ENCODE measurements at places on chromosomes 13 and 19.

DNA sequence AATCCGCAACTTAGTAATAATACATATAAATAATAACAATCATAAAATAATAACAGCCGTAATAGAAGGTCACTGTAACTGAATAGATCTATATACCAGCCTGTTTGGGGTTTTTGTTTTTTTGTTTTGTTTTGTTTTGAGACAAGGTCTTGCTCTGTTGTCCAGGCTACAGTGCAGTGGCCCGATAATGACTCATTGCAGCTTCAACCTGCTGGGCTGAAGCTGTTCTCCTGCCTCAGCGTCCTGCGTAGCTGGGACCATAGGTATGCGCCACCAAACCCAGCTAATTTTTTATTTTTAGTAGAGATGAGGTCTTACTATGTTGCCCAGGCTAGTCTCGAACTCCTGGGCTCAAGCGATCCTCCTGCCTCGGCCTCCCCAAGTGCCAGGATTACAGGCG, 950 bp downstream of the IGSF23 start:
- DNase-seq, result no peak

GRCh38 chr19:415292-415691, 6.3 kb upstream of the C2CD4C start:
- DNase-seq, result no peak

DNA sequence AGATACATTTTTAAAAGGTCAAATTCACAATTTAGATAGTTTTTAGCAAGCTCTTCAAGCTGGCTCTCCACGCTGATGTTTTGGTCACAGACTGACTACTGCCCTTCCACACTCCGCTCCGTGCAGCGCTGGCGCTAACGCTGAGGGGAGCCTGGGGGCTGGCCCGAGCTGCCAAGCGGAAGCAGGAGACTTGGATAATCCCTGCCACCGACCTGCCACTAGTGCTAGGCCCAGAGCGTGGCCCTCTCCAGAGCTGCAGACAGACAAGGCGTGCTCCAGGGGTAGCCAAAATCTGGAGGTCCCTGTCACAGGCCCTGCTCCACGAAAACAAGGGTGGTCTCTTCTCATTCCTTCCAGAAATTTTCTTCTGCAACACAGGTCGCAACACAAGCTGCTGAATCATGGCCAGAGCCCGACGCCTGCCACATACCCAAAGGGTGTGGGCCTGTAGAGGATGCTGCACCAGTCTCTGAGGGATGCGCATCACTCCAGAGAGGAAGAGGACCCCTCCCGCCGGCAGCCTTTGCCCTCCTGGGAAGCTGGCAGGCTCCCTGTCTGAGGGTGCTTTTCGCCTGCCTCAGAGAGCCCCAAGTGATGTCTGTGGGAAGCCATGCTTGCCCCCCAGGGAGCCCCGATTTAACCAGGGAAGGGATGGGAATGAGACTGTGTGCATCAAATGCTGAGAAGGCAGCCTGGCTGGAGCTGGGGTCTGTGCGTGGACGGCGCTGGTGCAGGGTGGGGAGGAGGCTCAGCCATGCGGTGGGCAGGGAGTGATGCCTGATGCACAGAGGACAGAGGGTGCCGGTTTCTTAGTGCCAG, 21.6 kb downstream of the CAPS start:
- DNase-seq, result no peak

DNA sequence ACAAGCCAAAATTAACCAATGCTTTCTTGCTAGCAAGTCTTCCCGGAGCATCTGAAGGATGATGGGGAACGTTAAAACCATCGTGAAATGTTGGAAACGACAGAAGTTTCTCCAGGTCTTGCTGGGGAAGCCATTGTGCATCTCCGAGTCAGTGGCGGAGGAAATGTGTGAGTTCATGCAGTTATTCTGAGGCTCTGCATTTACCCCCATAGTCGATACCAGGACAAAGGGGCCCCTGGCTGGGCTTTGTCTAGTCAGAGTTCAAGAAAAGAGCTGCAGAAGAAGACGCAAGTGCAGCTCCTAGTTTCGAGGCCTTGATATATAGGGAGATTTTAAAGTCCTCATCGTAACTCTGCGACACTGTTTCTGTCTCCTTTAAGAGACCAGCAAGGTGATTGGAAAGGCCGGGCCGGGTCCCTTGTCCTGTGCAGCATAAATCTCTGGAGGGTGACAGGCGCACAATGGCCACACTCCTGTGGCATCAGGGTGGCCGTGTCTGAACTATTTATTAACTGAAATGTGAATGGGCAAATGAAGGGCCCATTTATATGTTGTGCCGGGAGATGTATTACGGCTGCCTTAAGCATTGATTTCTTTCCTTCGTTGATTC, 172.0 kb downstream of the TEX29 start:
- no peak for DNase-seq

- no peak for DNase-seq
These were observed 104.4 kb downstream of the LHFPL6 start for GRCh38 chr13:39498471-39499114.

GRCh38 chr13:70814684-70815083, 706.4 kb upstream of the KLHL1 start:
- DNase-seq, result no peak

GRCh38 chr19:38483016-38483630, 49.6 kb downstream of the RYR1 start:
- no peak for DNase-seq

- peak; percentile 60 for DNase-seq
These were observed 1.9 kb downstream of the CNN2 start for GRCh38 chr19:1028062-1028926.

GRCh38 chr19:55027472-55028337, 10.4 kb downstream of the GP6 start:
- DNase-seq, result no peak

- DNase-seq, result no peak
These were observed 9.7 kb downstream of the R3HDM4 start for GRCh38 chr19:903266-903797.

DNA sequence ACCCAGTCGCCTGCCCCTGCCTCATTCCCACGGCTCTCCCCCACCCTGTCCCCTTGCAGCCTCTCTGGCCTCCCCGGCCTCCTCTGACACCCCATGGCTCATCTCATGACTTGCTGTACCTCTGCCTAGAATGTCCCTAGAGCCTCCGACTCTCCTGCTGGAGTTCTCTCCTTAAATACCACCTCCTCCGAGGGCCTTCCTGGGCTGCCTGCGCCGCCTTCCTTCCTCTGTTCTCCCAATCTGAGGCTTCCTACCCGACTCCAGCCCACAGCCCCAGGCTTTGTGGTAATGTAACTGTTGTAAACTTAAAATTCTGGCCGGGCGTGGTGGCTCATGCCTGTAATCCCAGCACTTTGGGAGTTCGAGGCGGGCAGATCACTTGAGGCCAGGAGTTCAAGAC, 27.7 kb downstream of the GPR42 start:
- no peak for DNase-seq

DNA sequence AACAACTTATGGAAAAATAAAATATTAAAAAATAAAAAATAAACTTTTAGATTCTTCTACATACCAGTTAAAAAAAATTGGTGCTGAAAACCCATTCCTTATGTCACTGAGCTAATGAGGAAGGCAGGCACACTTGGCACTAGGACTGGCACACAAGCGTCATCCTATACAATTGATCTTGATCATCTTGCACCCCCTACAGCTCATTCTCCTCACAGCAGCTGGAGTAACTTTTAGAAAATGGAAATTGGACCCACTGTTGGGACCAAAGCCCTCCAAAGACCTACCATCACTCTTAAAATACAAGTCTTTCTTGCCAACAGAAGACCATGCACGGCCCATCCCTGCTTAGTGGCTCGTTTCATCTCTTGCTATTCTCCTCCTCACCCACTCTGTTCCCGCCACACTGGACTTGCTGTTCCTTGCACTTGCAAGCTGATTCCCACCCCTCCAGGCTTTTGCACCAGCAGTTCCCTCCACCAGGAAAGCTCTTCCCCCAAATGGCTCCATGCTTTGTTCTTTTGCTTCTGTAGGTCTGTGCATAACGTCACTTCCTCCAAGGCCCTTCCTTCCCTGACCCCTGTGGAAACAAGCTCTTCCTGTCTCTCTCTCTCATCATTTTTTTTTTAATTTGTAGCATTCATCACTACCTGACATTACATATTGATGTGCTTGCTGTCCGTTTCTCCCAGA, 11.6 kb downstream of the CTU1 start:
- no peak for DNase-seq

- no peak for DNase-seq
These were observed 19.9 kb downstream of the NWD1 start for GRCh38 chr19:16739546-16739945.

GRCh38 chr19:570937-571565, 1.3 kb upstream of the BSG start:
- peak; percentile 47 for DNase-seq

DNA sequence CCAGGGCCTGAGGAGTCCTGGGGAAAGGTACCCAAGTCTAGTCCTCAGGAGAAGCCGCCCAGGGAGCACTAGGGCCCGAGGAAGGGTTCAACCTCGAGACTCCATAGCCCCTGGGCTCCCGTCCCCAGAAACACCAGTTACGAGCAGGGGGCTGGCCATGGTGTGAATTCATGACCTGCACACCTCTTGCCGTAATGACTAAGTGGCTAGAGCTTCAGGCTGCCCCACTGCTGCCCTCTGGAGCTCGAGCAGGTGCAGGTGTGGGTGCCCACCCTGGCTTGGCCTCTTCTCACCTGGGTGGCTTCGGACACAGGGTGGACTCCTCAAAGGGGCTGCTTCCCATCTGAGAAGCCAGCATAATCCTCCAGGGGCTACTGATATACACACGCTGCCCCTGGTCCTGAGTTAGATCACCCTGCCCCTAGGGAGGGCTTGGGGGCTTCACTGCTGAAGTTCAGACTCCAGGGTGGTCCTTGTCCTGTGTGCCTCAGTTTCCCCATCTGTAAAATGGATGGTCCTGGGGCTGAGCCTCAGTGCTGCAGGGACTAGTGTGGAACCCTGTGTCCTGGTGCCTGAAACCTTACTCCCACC, 13.6 kb downstream of the SPC24 start:
- no peak for DNase-seq

DNA sequence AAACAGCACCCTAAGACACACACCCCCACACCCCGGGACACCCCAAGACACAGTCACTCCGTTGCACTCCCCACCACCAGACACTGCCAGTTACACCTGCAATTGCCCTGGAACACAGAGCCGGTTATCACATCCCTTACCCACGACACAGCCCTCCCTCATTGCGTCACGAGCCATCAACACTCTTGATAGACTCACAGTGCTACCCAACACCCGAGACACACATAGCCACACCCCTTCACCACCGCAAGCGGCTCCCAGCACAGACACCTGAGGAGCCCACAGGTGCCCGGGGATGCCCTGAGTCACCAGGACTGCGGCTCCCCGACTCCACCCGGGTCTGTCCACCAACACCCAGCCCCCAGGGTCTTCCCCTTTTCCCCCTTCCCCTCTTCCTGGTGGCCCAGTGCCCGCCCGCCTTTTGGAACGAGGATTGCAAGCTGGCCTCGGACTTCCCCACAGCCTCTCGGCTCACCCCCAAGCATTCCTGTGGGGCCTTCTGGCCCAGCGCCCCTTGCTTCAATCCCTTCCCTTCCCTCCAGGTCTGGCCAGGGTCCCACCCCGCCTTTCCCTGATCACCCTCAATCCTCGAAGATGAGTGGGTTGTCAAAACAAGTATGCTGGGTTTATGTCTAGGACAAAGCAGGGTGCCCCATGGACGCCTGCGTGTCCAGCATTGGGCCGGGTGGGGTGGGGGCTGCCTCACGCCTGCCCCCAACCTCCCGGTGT, 1.7 kb upstream of the PTGER1 start:
- DNase-seq, result peak; percentile 60

DNA sequence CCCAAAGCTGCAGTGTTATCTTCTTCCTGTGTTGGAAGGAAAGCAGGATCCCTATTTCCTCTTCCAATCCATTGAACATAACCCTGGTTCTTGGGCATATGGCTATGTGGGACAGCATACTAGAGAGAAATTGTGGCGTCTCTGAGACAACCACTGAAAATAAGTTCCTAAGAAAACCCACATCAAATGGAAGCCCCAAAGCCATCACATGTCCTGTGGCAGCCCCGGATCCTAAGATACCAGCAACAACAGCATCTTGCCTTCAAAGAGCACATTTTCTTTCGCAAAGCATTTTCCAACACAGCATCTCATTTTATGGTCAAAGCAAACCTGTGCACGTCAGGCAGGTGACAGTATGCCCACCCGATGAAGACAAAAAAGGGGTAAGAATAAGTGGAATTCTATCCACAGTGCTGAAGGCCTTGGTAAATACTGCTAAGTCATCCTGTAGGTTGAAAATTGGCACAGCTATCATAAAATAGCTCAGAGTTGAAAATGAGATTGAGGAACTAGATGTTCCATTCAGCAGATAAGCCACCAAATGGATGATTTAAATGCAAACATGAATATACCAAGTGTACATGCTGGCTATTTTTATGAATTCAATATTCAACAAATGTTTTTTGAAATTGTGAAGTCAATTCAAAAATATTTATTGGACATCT, 232.2 kb downstream of the DLEU7 start:
- no peak for DNase-seq

GRCh38 chr19:28691683-28692082, 521.3 kb downstream of the UQCRFS1 start:
- DNase-seq, result no peak

All from CD4-positive, alpha-beta T cell treated with Interleukin-15 for 4 hours (primary cell).